ENCODE measurements at places on chromosomes 3 and 15.

DNA sequence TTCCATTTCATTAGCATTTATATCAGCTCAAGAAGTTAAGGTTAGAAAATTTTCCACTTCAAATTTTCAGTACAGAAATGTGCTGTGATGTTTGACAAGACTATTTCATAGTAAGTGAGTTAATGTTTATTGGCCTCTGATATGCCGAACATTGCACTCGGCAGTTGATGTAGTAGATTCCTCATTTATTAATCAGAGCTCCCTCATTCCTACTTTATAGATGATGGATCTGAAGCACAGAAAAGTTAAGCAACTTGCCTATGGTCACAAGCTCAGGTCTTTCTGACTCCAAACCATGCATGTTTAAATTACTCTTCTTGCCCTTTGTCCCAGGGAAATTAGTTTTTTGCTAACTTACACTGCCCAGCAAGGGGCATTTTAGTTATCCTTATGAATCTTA, 92.0 kb downstream of the ATG7 start:
- no peak for DNase-seq

DNA sequence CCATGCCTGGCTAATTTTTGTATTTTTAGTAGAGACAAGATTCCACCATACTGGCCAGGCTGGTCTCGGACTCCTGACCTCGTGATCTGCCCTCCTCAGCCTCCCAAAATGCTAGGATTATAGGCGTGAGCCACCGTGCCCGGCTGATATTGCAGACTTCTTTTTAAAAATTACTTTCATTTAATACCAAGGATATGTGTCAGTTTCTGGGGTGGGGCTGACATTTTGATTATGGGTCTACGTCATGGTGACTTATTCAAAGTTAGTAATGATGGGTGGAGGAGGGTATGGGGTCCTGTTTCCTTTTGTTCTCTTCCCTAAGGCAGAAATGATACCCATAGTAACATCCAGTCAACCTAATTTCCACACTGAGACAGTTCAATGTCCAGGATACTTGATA, 34.7 kb downstream of the GBE1 start:
- no peak for DNase-seq

DNA sequence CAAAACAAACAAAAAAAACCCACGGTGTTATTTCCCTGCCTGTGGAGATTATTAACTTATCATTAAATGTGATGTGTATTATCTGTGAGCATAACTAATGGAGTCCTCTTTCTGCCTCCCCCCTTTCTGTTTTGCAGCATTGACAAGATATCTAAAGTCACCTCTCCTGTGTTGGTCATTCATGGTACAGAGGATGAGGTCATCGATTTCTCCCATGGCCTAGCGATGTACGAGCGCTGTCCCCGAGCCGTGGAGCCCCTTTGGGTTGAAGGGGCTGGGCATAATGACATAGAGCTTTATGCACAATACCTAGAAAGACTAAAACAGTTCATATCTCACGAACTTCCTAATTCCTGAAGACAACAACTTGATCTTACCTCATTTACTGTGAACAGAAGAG, 25.2 kb upstream of the CEMIP start:
- no peak for DNase-seq

DNA sequence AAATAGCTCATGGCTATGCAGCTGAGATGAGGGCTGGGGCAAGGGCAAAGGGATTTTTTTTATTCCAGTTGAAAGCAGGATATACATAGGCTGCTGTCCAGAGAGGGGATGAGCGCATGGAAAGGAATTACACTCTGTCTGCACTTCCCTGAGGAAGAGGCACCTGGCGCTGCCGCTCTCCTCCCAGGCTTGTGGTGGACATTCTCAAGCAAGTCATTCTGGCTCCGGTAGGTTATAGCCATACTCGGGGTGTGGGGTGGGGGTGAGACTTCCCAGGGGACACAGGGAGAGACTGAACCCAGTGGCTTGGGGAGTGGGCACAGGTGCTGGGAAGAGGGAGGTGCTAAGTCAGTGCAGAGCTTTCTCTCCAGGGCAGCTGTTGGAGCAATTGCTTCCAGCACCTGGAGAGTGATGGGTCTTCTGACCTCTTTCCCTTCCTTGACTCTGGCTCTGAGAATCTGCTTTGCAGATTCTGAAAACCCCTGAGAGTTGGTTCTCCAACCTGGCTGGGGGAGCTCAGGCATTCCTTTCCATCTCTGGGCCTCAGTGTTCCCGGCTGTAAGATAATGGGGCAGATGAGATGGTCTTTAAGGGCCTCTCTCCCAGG, 24.3 kb downstream of the CYP8B1 start:
- DNase-seq = no peak

- DNase-seq = no peak
Measured at GRCh38 chr3:50168388-50168787, 13.3 kb downstream of the SEMA3F start.
